ENCODE measurements at places on chromosomes 1 and 21. TPM values are rescaled to one million over a fixed set of nuclear protein-coding genes. Genes with fewer than 3 reads are reported as not detected.

HEYL gene
- total RNA-seq: 3.5 TPM

ATP1A2 gene
- not detected for total RNA-seq

CD247 gene
- total RNA-seq: 0.15 TPM

FMO5 gene
- 0.34 TPM for total RNA-seq

ANKRD35 gene
- total RNA-seq: not detected

LCE2A gene
- total RNA-seq: not detected

TESK2 gene
- total RNA-seq: 0.37 TPM

GPR61 gene
- total RNA-seq: not detected

GUCA2B gene
- not detected for total RNA-seq

DNAJC16 gene
- total RNA-seq: 4.9 TPM

CHODL gene
- not detected for total RNA-seq

NUP210L gene
- not detected for total RNA-seq

KRTAP21-2 gene
- total RNA-seq: not detected

Data from A549 treated with DMSO at 1 μM for 4 hours (cell line).